ENCODE measurements at places on chromosomes 16 and 17. TPM values are rescaled to one million over a fixed set of nuclear protein-coding genes. Genes with fewer than 3 reads are reported as not detected.

SLC16A6 gene
- 5.3 TPM for total RNA-seq

MT1A gene
- total RNA-seq, result 0.57 TPM

HSD17B2 gene
- not detected for total RNA-seq

MPRIP gene
- 202 TPM for total RNA-seq

CES5A gene
- not detected for total RNA-seq

EFNB3 gene
- not detected for total RNA-seq

OR2C1 gene
- total RNA-seq, result not detected

USP6 gene
- total RNA-seq, result 0.02 TPM

C16orf86 gene
- 1.9 TPM for total RNA-seq

NTN1 gene
- 0.07 TPM for total RNA-seq

SDR42E1 gene
- total RNA-seq, result 7.3 TPM

CTF1 gene
- total RNA-seq, result 0.32 TPM

CHST4 gene
- total RNA-seq, result not detected

TTYH2 gene
- 24.5 TPM for total RNA-seq

MYH8 gene
- total RNA-seq, result not detected

TSPOAP1 gene
- total RNA-seq, result 76.8 TPM

ACSM3 gene
- 5.5 TPM for total RNA-seq

MYH1 gene
- total RNA-seq, result not detected

TBC1D28 gene
- total RNA-seq, result not detected

ZFPM1 gene
- 11.5 TPM for total RNA-seq

TBC1D3E gene
- total RNA-seq, result not detected

NT5M gene
- total RNA-seq, result 6.6 TPM

RPH3AL gene
- total RNA-seq, result 3.5 TPM

RCVRN gene
- total RNA-seq, result not detected

GP1BA gene
- total RNA-seq, result not detected

ADAD2 gene
- not detected for total RNA-seq

Data from T-helper 2 cell treated with Interferon-gamma antibody and Interleukin-4, amounts not matched to agents 100 ng/mL and 5 ng/mL, for 36 hours (primary cell).